GM12891 (cell line): ENCODE measurements at places on chromosomes 2 and 18.
A peak's percentile ranks its signal among the peaks of the same experiment; 100 is the strongest.

DNA sequence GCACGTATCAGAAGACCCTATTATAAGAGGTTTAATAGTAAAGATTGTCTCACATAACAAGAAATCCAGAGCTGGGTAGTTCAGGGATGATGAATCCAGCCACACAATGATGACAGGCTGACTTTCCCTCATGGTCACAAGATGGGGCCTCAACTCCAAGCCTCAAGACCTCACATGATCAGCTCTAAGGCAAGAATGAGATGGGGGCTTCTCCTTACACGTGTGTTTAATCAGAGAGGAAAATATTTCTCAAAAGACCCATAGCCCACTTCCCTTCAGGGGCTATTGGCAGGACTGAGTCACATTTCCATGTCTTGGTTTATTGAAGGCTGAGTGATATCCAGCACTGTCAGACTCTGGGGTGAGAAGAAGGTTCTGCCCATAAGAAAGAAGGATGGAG is 100.2 kb upstream of the FOSL2 start:
- DNase-seq: no peak

GRCh38 chr2:113169586-113169985 is 4.2 kb upstream of the PSD4 start:
- no peak for DNase-seq

GRCh38 chr2:121778741-121779487 is 23.5 kb downstream of the TSN start:
- no peak for DNase-seq

DNA sequence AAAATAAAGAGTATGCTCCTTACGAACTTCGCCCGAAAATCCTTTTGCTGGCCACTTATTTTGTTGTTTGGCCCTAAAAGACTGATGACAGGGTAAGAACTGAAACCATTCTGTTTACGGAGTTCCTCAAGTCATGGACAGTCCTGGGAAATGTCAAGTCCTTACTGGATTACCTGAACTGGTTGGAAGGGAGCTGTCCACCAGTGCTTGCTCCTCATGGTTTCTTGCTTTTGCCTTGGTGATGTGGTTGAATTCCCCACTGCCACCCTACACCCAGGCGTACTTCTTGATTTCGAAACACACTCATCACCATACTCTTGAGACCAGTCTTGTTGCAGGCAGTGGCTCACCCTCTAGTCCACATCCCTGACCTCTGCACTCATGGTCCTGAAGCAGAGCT is 49.1 kb upstream of the CHMP1B start:
- DNase-seq: no peak

GRCh38 chr2:228956701-228957474 is 314.2 kb downstream of the PID1 start:
- DNase-seq: no peak

- no peak for DNase-seq
These were observed 898.7 kb downstream of the BCL11A start for GRCh38 chr2:59654710-59655109.

- DNase-seq: no peak
These were observed 39.2 kb downstream of the IL1R2 start for GRCh38 chr2:102030855-102031527.

GRCh38 chr2:38666556-38666910 is 619 bp downstream of the GALM start:
- no peak for DNase-seq

DNA sequence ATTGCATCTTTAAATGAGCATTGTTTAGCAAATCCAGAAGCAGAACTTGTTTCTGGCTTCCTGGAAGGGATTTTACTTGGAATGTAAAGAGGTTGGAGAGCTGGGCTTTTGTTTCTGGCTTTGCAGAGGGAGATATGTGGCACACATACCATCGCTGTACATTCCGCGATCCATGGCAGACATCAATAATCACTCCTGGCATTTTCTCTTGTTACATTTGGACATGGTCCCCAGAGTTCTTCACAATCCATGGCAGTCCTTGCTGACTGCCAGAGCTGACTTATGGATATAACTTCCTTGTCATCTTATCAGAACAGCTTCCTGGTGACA is 445.6 kb upstream of the SPRED2 start:
- no peak for DNase-seq

DNA sequence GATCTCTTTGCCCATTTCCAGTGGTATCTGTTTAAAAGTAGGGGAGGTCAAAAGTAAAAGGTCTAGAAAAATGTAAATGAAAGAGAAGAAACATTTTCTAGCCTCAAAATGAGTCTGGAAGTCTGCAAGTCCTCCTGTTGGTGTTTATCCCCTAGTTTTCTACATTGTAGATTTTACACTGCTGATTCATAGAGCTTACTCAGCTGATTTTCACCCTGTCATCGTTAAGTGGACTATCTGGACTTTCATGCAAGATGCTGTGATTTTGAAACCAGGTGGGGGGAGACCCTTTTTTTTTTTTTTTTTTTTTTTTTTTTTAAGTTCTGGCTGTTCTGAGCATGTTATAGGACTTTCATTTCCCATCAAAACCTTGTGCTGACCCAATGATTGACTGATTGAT is 10.3 kb downstream of the HOXD3 start:
- no peak for DNase-seq

- no peak for DNase-seq
These were observed 272.2 kb upstream of the ID2 start for GRCh38 chr2:8409461-8410260.

GRCh38 chr2:42854207-42854818 is 61.9 kb upstream of the HAAO start:
- no peak for DNase-seq

DNA sequence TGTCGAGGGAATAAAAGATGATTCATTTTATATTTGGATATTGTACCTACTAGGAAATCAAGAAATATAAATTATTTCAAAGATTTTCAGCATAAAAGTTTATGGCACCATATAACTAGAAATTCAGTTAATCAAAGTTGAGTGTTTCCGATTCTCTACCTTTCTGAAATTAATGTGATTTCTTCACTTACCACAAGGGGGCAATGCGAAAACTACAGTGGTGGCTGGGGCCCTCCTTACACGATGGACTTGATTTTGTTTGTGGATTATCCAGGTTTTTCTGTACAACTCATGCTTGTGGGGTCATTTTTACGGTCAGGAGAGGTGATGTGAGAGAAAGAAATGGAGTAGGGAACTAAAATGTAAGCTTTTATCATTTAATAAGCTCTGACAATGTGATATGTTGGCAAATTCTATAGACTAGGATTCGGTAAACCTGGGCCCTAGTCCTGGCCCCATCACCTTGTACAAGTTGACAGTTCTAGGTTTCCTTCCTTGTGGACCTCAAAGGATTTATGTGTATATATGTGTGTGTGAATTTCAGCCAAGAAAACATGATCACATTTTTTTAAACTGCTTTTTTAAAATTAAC is 47.6 kb downstream of the G6PC2 start:
- DNase-seq: no peak

- no peak for DNase-seq
These were observed 13.8 kb downstream of the MLPH start for GRCh38 chr2:237500681-237501424.

DNA sequence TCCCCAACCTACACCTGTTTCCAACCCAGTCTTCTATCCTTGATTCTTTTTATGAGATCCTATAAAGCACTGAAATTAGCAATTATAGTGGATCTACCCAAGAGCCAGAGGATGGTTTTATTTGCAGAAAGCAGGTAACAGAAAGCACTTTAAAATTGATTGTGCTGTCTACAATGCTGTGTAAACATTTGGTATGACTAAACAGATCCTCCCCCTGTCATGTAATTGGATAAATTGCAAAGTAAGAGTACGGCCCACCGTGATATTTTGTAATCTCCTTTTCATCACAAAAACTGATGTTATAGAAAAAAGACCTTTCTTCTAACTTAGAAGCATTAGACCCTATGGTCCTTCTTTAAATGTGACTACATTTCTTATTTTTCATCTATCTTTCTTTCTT is 11.3 kb upstream of the PPP3R1 start:
- DNase-seq: no peak

DNA sequence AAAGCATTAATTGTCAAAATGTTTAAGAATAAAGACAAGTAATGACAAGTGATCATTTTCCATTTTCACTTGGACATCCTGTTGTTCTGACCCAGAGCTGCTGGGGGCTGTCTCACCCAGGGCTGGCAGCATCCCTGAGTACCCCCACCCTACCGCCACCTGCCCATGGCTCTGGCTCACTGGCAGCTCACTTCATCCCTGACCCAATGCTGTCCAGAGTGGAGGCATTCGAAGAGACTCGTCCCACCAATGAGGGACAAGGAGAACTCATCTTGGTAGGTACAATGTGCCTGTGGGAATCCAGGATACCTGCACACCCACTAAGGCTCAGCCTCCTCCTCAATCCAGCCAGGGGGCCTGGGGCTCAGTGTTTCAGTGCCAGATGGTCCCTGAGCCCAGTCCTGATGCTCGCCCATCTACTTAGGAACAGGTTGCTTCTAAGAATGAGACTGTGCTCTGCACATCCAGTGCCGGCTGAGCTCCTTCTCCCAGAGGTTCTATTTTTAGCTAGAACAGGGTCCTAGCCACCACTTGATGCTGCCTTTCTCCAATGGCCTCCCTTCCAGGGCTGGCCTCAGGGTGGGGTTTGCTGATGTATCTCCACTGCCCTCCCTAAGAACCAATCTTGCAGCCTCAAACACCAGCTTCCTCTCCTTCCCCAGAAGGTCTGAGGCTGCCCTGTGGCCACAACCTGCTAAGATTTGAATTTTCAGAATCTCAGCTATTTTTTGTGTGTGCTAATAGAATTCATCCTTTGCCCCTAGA is 53.7 kb downstream of the ADD2 start:
- no peak for DNase-seq

DNA sequence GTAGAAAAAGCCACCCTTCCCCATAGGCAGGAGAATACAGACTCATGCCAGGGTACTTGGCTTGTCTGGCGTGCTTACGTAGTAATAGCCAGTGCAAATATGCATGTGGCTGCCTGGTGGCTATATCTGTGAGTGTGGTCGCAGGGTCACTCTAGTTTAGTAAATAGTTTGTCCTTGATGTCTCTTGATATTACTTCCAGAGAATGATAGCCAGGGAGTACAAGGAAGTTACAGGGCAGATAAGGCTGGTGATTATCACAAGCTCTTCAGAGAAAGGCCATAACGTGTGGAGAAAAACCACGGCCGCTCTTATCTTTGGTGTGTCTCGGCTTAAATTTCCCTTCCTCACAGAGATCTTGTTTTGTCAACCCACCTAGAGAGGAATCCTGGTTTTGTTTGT is 54.3 kb upstream of the SLC39A10 start:
- no peak for DNase-seq

DNA sequence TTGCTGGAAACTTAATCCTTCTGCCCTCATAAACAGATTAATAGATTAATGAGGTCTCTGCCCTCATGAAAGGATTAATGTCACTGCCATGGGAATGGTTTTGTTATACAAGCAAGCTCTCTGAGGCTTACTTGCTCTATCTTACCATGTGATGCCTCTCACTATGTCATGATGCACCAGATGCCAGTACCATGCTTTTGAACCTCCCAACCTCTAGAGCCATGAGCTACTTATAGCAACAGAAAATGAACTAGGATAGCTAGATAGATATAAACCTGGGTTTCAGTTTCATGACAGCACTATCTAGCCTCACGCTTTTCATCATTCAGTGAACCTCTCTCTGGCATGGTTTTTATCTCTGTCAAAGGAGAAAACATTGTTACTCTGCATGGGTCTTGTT is 371.6 kb upstream of the LRP1B start:
- DNase-seq: no peak

DNA sequence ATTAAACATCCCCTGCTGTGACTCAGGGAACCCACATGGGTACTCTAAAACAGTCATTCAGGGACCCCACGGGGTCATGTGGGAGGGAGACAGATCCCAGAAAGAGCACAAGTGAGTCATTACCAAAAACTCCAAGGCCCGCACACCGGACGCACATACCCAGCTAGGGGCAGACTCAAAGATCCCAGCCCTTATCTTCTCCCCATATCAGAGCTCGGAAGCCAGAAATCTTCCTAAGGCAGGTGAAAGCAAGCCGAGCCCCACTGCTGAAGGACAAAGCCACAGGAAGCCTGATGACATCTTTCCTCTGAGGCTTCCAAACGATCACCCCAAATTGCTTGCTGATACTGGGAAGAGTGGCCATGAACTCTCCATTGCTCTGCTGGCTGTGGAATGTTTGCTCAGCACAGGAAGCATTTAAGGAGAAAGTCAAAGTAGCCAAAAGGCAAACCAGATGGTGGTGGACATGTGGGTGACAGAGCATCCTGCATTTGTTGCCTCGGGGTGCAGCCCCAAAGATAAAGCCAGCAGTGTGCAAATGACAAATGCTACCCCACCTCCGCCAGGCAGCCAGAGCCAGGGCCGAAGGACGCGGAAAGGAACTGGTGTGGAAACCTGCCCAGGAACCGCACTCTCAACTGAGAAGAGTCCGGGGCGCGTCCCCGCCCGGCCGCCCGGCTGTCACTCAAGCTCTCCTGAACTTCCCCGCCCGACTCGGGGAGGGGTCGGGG is 784 bp downstream of the ACTR1B start:
- DNase-seq: peak; percentile 70

DNA sequence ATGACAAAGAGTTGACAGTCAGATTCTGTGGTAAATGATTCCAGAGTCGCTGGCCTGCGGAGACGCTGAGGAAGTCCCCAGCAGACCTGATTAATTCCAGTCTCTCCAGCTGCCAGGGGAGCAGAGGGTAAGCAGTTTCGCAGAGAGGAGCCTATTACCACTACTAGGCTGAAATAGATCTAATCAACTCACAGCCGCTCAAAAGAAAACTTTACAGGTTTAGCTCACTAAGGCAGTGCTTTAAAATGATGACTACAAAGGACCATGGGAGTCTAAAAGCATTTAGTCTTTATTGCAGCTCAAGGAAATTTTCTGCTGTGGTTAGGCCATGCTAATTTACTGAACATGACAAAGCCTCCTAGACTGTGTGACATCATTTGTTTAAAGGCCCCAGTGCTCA is 445.6 kb upstream of the POU3F3 start:
- DNase-seq: no peak

DNA sequence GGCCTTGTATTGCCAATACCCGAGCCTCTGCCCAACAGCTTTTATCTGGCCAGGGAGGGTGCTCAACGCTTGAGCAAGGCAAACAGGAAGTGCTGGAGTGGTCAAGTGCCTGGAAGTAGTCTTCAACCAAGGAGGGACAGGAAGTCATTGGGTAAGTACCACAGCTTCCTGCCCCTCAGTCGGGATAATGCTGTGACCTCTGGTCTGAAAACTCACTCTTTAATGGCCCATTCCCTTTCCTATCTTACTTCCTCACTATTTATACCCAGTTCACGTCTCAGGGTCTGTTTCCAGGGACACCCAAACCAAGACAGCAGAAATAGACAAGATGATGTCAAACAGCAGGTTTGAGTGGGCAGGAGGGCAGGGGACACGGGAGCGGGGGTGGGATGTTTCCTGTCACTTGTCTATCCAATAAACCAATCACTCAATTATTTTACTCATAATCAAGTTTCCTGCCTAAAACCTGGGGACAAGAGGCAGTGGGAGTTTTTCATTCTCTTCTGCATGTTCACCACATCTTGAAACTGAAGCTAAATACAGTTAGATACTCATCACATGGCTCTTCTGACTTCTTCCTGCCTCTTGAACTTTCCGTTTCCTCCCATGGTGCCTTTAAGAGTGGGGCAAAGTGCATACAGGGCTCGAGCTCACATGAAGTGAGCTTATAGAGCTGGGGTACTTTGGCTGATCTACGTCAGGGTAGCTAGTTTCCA is 68.9 kb upstream of the CAB39 start:
- DNase-seq: no peak

GRCh38 chr2:174561972-174562370 is 35.6 kb downstream of the WIPF1 start:
- no peak for DNase-seq
